NCI-H2171 treated with DMSO at 0.1 percent for 48 hours (cell line): ENCODE measurements at places on chromosomes 2 and 18.
A peak's percentile ranks its signal among the peaks of the same experiment; 100 is the strongest.

DNA sequence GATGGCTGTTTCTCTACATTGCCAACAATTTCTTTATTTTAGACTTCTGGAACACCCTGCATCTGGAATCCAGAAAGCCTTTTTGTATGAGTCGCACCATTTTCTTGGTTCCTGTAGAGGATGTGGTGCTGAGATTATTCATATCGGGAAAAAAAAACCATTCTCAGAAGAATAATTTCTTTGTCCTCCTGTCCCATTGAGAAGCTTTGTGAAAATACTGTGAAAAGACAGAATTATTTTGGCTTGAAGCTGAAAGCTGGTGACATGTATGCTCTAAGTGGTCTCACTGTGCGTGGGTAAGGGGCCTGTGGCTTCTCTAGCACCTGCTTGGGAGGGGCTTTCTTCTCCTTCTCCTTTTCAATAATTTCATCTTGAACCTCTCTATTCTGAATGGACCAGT is 138.4 kb downstream of the FAM210A start:
- DNase-seq: no peak

DNA sequence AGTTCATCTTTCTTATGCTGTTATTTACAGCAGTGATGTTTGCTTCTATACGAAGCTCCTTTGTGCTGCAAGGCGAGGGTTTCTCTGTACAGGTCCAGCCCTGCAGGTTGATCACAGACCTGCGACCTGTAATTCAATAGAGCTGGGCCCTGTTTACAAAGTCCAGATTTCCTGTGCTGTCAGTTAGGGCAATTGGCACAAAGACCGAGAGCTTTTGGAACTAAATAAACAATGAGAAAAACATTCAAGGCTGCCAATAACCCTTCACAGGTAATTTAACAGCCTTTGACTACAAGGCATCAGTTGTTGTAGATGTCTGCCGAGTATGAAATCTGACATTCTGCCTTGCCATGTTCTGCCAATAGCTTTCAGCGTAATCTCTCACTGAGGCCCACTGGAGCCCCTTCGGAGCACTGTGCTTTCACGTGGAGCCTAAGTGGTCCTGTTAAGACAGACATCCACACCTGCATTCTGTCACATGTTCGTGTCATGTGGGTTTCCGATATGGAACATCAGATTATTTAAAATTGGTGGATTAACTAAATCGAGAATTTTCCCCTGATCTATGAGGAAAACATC is 232.5 kb downstream of the PTGR3 start:
- DNase-seq: no peak

- DNase-seq: no peak
These were observed 36.0 kb downstream of the SETBP1 start for GRCh38 chr18:44716697-44717163.

DNA sequence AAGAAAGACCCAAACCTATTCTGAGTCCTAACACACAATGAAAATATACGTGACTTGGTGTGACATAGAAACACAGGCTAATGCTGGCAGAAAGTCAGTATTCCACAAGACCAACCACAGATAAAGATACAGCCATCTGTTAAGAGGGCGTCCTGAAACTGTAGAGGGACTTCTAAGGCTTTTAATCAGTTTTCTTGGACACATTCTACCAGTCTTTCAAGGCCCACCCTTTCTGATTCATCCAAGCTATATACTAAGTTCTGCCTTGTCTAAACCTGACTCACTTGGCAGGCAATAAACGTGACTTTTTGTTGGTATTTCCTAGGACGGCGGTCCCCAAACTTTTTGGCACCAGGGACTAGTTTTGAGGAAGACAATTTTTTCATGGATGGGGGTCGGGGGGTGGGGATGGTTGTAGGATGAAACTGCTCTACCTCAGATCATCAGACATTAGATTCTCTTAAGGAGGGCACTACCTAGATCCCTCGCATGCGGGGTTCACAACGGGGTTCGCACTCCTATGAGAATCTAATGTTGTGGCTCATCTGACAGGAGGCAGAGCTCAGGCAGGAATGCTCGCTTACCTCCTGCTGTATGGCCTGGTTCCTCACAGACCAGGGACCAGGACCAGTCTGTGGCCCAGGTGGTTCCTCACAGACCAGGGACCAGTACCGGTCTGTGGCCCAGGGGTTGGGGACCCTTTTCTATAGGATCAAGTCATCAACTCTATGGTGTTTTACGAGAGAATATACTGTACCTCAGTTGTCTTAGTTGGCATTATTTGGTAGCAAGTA is 61.4 kb downstream of the SP3 start:
- no peak for DNase-seq

- DNase-seq: peak; percentile 55
These were observed 54.5 kb downstream of the SIGLEC15 start for GRCh38 chr18:45879681-45880655.

- peak; percentile 54 for DNase-seq
These were observed 51.9 kb downstream of the SLC4A1AP start for GRCh38 chr2:27715318-27716210.

DNA sequence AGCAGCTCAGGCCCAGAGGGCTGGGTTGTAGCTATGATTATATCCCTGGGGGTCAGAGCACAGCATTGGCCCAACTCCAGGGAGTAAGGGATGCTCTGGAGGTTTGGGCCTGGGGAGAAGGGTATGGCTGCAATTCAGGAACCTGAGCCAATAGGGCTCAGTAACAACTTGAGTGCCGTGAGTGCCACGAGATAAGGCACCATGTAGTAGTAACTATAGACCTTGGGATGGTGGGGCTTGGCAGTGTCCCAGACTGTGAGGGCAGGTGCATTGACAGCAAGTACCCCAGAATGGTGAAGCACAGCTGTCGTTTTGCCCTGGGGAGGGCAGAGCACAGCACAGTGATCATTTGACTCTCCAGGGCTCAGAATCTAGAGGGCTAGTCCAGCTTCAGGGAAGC is 45.1 kb upstream of the ZNF396 start:
- peak; percentile 18 for DNase-seq

GRCh38 chr2:71888751-71889445 is 258.8 kb downstream of the CYP26B1 start:
- DNase-seq: no peak

- DNase-seq: no peak
These were observed 194.0 kb downstream of the VWC2L start for GRCh38 chr2:214604861-214605260.
